Activated gamma-delta T cell treated with Interleukin-2 at 50 U/mL for 16 hours (primary cell): ENCODE measurements at places on chromosomes 4 and X.
A peak's percentile ranks its signal among the peaks of the same experiment; 100 is the strongest.

GRCh38 chr4:113327494-113327893 lies 278.0 kb downstream of the ANK2 start:
- DNase-seq: no peak

GRCh38 chr4:94605241-94605805 lies 152.4 kb upstream of the BMPR1B start:
- DNase-seq: no peak

- no peak for DNase-seq
Measured at GRCh38 chr4:157804986-157805385, 367.8 kb downstream of the GASK1B start.

DNA sequence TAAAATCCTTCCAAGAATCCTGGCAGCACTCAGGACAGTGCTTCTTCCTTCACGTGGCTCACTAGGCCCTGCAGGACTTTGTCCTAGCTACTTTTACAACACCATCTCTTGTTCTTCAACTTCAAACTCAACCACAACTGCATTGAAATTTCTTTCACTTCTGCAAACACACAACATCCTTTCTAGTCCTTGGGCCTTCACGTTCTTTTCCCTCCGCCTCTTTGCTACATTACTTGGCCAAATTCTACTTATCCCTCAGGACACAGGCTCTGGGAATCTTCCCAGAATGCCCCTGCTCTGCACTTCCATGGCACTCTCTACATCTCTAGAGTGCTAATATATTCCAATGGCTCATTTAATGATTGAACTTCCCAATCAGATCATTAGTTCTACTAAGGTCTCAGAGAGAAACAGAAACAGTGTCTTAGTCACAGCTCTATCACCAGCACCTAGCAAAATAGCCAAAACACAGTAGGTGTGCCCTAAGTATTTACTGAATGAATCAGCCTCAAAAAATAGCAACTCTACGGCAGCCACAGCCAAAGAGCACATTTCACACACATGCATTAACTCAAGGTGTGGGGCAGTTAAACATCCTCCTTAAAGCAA lies 73.3 kb downstream of the MANBA start:
- no peak for DNase-seq

DNA sequence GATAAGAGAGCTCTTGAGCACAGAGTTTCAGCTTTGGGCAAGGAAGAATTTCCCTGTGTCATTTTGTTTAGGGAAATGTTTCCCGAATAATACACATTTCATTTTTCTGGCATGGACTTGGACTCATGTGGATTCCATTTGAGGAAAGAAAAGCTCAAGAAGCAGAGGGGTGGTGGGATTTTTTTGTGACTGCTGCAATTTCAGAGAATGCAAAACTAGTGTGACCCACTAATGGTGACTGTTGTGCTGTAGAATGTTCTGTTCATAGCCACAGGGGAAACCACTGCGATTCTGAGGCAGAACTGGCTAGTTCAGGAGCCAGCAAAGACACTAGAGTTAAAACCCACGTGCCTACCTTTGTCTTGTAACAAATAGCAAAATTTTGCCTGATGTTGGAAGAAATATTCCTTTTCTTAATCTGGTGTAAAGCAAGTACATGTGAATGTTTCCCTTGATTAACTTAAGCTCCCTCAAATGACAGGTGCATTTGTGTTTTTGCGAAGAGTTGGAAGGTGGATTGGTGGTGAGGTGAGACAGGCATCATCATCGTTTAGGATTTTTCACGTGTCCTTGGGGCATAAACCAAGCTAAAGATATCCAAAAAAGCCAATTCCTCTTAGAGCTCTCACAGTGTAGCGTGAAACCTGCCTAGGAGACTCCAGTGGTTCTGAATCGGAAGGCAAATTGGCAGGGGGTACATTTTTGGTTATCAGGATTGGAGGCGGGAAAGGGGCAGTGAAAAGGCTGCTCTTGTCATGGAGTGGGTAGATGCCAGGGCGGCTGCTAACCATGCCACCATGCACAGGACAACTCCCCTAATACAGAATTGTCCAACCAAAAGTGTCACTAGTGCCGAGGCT lies 38.0 kb upstream of the FAM9C start:
- DNase-seq: no peak

- DNase-seq: no peak
Measured at GRCh38 chrX:153870791-153871360, 15.1 kb downstream of the L1CAM start.

DNA sequence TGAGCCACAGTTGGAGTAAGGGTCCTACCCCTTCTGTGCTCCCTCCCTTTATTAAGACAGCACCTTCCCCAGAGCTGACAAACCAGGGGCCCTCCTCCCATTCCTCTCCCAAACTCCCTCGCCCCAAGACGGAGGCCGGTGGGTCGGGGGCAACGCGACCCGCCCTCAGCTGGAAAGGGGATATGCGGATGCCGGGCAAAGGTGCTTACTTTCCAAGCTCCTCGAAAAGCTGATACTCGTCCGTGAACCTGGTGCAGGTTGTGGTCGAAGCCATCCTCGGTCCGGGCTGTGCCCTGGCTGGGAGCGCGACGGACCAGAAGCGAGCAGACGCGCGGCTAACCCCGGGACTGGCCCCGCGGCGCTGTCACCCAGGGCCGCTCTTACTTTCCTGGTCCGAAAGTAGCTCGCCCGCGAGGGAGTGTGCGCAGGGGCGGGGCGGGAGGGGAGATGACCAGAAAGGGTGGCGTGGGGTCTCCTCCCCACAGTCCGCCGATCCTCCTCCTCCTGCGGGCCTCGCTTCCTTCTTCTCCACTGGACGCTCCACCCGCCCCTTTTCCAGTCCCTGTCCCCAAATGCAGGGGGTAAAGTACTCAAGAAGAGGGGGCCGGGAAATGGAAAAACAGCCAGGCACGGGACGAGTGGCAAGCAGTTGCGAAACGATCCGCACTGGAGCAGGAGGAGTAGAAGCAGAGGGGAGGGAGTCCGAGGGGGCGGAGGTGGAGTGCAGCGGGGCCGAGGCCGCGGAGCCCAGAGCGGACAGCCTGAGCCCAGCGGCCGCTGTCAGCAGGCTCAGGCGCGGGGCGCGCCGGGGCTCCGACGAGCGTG lies 531 bp downstream of the CAMK2D start:
- peak; percentile 36 for DNase-seq

DNA sequence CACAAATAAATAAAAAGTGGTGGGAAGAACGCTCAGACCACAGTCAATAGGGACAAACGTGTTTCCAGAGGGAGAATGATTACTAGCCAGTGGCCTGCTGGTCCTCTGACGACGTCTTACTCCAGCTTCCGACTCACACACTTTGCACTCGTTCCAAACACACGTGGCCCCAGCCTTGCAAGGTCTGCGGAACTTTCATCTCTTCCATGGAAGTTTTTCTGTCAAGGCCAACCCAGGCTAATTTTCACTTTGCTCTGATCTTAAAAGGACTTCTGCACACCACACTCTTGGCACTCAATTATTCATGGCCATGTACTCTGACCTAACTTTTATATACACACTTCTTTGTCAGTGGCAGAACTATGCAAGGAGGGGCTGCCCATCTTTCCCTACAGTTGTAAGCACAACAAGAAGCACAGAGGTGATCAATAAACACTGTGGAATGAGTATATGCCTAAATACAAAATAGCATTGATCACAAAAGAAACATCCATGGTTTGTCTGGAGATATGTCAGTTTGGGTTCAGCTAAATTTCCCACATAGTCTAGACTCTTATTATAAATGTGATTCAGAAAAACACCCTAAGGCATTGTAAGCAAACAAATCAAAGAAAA lies 69.4 kb downstream of the STX18 start:
- no peak for DNase-seq

DNA sequence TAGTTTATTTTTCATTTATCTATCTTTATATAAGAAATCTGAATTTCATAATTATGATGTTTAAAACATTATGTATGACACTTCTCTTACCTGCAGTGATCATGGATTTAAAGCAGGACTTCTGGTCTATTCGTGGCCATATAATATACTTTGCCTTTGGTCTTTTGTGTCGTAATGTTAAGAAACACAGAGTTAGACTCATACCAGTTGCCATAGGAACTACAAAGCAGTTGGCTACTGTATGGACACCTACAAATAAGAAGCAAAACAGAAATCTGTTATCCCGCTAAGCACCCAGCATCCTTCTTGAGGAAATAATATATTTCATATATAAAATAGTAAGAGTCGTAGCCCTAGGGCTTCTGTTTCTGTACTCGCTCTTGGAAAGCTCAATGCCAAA lies 4.3 kb downstream of the SEPSECS start:
- DNase-seq: no peak

DNA sequence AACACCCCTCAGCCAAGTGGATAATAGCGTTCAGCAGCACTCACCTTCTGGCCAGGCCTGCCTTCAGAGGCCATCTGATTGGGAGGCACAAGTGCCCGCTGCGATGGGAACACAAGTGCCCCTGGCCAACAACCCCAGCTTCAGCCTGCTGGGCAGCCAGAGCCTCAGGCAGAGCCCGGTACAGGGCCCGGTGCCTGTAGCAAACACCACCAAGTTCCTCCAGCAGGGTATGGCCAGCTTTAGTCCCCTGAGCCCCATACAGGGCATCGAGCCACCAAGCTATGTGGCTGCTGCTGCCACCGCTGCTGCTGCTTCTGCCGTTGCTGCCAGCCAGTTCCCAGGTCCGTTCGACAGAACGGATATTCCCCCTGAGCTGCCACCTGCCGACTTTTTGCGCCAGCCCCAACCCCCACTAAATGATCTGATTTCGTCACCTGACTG lies 55.9 kb upstream of the MTM1 start:
- no peak for DNase-seq

DNA sequence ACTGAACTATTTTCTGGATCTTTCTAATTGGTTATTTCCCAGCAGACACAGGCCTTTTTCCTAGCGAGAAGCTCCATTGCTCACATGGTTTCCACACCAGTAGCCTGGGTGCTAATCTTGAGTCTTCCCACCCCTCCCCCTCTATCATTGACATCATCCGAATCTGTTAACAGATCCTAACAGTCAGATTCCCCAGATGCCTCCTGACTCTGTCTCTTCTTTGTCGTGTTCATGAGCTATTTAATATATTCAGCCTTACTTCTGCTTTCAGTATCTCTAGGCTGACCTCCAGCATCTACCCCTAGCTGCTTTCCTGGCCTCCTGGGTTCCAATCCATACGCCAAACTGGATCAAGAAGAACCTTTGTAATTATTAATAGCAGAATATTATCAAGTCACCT lies 85.0 kb downstream of the CLNK start:
- DNase-seq: no peak

GRCh38 chr4:26028133-26028792 lies 114.2 kb downstream of the SMIM20 start:
- DNase-seq: no peak

GRCh38 chr4:183345261-183345660 lies 23.0 kb upstream of the CLDN24 start:
- DNase-seq: no peak

GRCh38 chrX:476724-477075 lies 90.0 kb upstream of the PPP2R3B start:
- DNase-seq: no peak

DNA sequence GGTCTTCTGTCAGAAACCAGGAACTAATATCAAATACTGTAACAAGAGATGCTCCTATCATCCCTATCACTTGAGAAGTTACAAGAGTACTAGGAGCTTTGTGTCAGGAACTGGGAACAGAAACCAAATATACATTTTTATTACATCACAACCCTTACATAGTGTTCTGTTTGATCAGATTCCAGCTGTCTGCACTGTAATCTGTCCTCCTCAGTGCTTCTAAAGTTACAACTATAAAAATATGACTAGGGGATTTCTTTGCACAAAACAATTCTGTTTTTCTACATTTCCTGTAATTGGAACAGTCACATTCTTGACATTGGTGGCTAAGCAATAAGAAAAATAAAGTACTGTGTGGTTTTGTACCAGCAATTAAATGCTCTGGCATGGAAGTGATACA lies 686.0 kb downstream of the PDHA2 start:
- no peak for DNase-seq

DNA sequence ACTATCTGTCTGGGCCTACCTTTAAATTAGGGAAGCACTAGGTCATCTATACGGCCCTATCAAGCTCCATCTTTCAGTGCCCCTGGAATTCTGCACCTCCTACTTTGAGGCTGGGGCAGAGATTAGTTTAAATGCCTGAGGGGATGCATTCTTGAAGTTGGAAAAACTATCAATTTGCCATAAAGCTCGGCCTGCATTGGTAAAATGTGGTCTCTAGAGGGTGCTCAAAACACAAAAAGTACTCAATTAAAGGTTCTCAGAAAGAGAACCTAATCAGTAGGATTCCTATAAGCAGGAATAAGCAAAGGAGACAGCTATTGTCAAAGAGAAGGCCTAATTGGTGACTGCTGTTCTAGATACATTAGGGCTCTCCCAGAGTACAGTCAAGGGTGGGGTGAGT lies 111.7 kb downstream of the AMER1 start:
- no peak for DNase-seq

- no peak for DNase-seq
Measured at GRCh38 chrX:4397471-4397870, 684.0 kb upstream of the PRKX start.
